ENCODE measurements at places on chromosomes 1 and 21.

DNA sequence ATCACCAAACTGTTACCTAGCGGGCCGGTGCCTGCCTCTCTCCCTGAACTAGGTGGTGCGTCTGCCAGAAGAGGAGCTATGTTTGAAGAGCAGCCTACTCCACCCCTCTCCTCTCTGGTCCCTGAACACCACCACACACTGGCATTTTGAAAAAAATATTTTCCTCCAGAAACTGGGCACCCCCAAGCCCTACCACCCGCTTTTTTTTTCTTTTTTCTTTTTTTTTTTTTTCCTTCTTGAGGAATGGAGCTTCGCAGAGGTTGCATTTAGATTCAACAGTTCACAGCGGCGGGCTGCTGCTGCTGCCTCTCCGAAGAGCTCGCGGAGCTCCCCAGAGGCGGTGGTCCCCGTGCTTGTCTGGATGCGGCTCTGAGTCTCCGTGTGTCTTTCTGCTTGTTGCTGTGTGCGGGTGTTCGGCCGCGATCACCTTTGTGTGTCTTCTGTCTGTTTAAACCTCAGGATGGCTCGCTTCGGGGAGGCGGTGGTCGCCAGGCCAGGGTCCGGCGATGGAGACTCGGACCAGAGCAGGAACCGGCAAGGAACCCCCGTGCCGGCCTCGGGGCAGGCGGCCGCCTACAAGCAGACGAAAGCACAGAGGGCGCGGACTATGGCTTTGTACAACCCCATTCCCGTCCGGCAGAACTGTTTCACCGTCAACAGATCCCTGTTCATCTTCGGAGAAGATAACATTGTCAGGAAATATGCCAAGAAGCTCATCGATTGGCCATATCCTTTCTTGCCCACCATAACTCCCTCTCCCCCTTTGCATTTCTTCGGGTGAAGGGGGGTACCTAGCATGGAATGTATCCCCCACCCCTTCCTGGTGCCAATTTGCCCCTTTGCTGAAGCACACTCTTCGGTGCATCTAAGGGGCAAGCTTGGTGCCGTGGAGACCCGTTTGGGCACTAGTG, at the start of gene CACNA1E:
TSS of gene CACNA1E (plus strand) at position 233 of the 911 bp plus-strand sequence. CDS start at position 461, 228 bp downstream.
- no peak for DNase-seq

DNA sequence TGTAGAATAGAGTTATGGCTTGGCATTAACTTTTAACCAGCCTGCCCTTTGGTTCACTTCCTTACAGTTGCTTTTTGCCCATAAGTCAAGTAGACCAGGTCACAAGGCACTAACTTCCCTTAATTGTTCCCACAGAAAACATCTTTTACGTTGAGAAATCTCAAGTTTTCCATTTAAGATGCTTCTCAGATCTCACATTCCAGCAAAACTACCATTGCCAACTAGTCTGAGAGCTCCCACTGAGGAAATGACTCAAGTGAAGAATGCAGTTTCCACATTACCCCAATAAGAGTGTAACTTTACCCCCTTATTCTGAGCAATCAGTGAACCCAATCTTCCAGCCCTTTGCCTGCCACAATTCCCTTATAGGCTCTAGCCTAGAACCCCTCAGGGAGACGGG, 502.2 kb upstream of the OLFM3 start:
- DNase-seq: no peak

GRCh38 chr1:222769181-222769580, 32.2 kb downstream of the FAM177B start:
- no peak for DNase-seq

DNA sequence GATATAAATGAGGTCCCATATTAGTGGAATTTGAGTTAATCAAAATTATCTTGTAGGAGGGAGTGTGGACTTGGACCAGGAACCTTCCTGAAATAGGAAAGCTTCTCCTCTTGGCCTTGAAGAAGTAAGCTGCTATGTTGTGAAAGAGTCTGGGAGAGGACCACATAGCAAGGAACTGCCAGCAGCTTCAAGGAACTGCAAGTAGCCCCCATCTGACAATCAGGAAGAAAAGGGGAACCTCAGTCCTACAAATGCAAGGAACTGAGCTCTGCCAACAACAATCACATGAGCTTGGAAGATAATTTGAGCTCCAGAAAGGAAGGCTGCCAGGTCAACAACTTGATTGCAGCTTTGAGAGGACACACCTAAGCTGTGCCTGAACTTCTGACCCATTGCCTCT, 8.2 kb upstream of the PRMT6 start:
- DNase-seq: no peak

GRCh38 chr1:19963636-19964035, 15.8 kb downstream of the PLA2G2A start:
- DNase-seq: no peak
